NCI-H2029 treated with DMSO at 0.1 percent for 48 hours (cell line): ENCODE measurements at places on chromosomes 6 and 20.
A peak's percentile ranks its signal among the peaks of the same experiment; 100 is the strongest.

DNA sequence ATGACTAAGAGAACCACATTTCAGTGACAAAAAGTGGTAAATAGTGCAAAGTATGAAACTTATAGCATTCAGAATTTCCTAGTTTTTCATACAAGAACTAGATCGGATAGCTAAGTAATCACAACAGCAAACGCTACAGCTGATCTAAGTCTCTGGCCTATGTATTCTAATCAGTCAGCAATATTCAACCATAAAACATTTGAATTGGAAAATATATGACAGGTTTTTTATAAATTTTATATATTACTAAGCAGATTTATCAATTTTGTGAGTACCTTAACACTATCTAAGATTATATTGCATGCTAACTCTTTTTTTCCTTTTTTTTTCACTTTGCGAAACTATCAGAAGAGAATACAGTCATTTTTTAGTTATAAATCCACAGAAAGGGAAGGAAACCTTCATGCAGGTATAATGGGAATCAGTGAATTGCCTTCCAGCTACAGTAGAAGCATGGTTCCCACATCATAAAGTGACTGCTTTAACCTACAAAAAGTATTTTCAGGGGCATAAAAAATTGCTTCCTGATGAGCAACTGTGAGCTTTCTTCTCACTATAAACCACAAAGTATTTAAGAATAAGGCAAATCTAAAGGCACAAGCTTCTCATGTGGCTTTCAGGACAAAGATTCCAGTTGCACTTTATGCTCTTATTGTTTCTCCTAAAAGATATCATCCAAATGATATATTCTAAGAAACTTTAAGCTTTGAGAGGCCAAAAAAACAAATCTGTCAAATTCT lies 74.0 kb upstream of the GJE1 start:
- DNase-seq = no peak

- DNase-seq = no peak
Observed at GRCh38 chr6:17740559-17741220, 34.0 kb upstream of the NUP153 start.

DNA sequence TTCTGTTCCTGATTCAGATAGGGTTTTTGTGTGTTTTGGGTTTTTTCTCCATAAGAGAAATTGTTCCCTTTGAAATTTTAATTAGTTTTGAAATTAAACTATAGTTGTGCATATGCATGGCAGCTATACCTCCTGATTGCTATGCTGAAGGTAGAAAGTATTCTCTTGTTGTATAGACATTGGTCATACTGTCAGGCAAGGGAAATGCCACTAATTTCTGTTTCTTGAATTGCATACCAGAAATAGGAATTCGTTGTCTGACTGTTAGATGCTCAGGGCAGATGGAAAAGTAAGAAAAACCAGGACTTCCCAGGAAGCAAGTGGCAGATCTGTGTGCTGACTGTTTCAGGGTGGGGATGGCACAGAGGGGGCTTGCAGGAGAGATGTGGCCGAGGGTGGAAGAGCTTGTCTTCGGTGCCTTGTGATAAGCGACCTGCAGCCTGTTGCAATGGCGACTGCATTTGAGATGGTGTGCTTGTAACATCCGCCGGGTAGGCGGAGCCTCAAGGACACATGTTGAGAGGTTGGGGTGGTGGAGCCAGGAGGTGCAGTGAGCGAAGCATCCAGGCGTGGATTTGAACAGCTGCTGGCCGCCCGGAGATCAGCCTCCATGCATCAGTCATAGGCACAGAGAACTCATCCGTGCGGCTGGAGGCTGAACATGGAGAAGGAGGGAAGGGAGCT lies 42.8 kb downstream of the RREB1 start:
- DNase-seq = peak; percentile 93

DNA sequence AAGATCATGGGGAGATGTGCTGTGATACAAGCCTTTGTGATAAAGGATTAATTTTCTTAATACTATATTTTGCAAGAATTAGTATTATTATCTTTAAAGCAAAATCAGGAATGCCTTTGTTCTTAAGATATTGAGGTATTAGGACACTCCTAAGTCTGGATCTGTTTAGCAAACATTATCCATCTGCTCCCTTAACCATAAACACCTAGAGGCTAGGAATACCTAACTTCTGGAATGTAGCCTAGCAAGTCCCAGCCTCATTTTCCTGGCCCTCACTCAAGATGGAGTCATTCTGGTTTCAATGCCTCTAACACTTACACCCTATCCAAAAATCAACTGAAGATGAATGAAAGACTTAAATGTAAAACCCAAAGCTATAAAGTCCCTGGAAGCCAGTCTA lies 106.3 kb upstream of the GJE1 start:
- no peak for DNase-seq

DNA sequence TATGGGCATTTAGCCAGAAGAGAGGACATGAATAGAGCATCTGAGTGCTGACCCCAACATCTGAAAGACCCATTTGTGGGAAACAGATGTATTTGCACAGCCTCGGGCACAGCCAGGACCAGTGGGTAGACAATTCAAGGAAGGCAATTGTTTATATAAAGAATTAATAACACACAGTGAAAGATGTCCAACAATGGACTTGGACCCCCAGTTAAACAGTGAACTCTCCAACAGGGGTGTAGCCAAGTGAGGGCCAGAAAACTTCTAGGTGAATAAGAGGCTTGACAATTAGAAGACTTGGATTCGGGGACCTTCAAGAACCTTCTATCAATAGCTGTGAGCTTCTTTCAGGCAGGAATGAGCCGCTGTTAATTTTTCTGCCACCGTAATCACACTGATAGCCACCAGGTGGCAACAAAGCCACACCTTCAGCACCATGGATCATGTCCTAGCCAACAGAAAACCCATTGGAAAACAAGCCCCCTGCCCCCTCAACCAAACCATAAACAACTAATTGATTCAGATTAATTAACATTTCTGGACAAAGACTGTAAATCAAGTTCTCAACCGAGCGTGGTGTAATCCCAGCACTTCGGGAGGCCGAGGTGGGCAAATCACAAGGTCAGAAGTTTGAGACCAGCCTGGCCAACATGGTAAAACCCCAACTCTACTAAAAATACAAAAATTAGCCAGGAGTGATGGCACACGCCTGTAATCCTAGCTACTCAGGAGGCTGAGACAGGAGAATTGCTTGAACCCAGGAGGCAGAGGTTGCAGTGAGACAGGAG lies 8.8 kb upstream of the SRSF6 start:
- no peak for DNase-seq

DNA sequence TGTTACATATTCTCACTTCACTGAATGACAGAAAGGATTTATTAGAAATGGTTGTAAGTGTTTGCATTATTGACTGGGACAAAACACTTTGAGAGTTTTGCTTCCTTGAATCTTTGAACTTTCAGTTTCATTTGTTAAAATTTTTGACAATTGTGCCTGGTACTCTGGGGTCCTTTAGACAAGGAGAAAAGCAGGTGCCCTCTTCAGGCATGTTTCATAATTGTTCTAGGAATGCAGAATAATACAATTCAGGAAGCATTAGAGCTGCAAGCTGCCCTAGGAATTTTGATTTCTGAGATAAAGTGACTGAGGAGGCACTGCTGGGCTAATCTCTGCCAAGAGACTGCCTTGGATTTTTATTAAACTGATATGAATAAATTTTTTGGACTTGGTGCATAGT lies 49.7 kb downstream of the TOP1 start:
- DNase-seq = no peak

DNA sequence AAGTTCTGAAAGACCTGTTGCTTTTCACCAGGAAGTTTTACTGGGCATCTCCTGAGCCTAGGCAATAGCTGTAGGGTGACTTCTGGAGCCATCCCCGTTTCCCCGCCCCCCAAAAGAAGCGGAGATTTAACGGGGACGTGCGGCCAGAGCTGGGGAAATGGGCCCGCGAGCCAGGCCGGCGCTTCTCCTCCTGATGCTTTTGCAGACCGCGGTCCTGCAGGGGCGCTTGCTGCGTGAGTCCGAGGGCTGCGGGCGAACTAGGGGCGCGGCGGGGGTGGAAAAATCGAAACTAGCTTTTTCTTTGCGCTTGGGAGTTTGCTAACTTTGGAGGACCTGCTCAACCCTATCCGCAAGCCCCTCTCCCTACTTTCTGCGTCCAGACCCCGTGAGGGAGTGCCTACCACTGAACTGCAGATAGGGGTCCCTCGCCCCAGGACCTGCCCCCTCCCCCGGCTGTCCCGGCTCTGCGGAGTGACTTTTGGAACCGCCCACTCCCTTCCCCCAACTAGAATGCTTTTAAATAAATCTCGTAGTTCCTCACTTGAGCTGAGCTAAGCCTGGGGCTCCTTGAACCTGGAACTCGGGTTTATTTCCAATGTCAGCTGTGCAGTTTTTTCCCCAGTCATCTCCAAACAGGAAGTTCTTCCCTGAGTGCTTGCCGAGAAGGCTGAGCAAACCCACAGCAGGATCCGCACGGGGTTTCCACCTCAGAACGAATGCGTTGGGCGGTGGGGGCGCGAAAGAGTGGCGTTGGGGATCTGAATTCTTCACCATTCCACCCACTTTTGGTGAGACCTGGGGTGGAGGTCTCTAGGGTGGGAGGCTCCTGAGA lies at the start of gene HFE:
HFE (plus strand) TSS at position 146 of the 832 bp plus-strand sequence; CDS start at position 158, 12 bp downstream.
- peak; percentile 38 for DNase-seq

DNA sequence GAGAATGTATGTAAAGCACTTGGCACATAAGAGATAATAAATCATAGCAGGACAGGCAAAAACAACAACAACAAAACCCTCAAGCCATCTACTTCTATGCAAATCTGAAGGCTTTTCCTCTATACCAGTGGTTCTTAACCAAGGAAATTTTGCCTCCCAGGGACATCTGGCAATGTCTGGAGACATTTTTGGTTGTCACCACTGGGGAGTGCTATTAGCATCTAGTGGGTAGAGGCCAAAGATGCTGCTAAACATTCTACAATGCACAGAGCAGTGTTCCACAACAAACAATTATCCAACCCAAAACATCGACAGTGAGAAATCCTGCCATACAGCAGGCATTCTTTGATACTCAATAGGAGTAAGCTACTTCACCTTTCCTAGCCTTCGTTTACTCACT lies 28.2 kb downstream of the NDRG3 start:
- DNase-seq = peak; percentile 14

DNA sequence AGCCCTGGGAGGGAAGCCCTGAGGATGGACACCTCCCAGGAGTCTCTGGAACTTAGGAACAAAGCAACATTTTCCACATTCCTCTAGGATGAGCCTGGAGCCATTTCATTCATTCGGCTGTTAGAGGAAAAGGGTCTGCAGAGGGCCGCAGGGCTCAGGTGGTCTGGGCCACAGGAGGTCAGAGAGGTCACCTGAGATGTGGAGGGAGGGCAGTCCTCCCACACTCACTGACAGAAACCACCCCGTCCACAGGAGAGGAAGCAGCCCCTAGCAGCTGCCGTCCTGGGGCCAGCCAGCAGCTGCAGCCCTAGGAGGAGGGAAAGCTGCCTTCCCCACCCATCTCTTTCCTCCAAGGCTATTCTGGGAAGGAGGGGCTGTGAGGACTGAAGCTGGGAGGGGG lies 207.0 kb downstream of the CDC5L start:
- DNase-seq = no peak

DNA sequence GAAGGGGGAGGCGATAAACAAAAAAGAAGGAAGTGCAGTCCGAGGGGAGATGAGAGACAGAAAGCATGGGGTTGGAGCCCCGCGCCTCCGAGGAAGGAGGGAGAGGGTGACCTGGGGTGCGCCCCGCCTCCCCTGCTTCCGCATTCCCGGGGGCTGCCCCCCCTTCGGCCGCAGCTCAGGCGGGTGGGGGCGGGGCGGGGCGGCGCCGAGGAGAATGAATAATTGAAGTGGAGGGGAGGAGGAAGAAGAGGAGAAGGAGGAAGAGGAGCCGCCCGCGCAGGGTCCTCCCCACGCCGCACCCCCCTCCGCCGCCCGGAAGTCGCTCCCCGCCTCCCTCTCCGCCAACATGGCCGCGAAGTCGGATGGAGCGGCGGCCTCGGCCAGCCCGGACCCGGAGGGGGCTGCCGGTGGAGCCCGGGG lies at the start of gene XKR7:
XKR7 (plus strand) TSS at position 322 of the 420 bp plus-strand sequence; CDS start at position 347, 25 bp downstream.
- peak; percentile 43 for DNase-seq

DNA sequence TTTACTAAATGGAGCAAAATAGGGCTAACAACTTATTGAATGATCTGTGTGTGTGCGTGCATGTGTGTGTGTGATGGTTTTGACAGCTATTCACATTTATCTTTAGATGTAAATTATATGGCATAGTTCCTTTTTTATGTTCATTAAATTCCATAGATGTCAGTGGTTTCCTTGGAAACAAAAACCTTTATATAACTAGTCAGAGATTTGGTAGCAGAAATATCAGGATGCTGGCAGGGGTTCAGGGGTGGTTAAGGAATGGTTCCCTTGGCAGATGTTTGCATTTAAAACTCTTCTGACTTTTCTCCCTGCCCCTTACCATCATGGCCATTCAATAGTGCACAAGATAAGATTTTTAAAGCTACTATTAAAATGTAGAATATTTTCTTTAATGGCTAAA lies 256.6 kb downstream of the PLCB1 start:
- DNase-seq = no peak

DNA sequence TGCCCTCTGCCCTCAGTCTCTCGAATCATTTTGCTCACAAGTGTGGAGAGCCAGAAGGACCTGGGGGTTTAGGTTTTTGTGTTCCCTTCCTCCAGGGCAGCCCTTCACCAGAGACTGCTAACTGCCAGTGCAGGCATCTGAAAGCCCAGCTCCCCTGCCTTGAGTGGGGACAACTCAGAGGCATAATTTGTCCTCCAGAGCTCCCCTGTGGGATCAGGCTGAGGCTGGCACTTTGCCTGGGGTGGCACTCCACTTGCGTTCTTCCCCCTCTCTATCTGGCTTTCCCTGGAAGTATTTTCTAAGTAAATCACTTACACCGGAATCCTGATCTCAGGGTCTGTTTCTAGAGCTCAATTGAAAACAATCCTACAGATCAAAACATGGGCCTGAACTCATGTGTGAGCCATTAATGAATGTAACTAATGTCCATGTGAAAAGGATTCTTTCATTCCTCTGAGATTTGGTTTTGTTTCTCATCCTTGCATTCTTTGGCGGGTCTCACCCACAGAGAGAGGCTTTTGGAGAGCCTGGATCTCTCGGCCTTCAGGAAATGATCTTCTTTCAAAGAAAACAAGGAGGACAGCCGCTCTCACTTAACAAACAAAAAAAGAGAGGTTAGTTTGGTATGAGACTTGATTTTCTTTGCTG lies 125.7 kb upstream of the RIPOR2 start:
- DNase-seq = no peak

- DNase-seq = no peak
Observed at GRCh38 chr6:77034161-77034560, 429.1 kb downstream of the HTR1B start.

- DNase-seq = peak; percentile 84
Observed at GRCh38 chr6:9131616-9132015, 696.3 kb upstream of the SLC35B3 start.

GRCh38 chr6:143408787-143409162 lies 41.7 kb downstream of the ADAT2 start:
- no peak for DNase-seq

- DNase-seq = no peak
Observed at GRCh38 chr20:20391766-20392165, 23.9 kb downstream of the INSM1 start.

GRCh38 chr20:57481281-57481711 lies 43.6 kb downstream of the CTCFL start:
- DNase-seq = no peak

- DNase-seq = peak; percentile 40
Observed at GRCh38 chr20:38460040-38460623, 12.5 kb upstream of the RALGAPB start.

- DNase-seq = no peak
Observed at GRCh38 chr6:89272596-89272995, 42.5 kb downstream of the GABRR2 start.
